Caudate nucleus (tissue), 63 donors: ENCODE measurements at places on chromosomes 5 and 9.

- no peak for DNase-seq
Measured at GRCh38 chr9:132487351-132487791, 77.4 kb downstream of the CFAP77 start.

GRCh38 chr9:91852801-91853347, 97.2 kb downstream of the ROR2 start:
- no peak for DNase-seq

GRCh38 chr5:169971780-169972179, 8.5 kb downstream of the INSYN2B start:
- no peak for DNase-seq

GRCh38 chr5:63456279-63456678, 506.0 kb downstream of the HTR1A start:
- DNase-seq, result no peak

DNA sequence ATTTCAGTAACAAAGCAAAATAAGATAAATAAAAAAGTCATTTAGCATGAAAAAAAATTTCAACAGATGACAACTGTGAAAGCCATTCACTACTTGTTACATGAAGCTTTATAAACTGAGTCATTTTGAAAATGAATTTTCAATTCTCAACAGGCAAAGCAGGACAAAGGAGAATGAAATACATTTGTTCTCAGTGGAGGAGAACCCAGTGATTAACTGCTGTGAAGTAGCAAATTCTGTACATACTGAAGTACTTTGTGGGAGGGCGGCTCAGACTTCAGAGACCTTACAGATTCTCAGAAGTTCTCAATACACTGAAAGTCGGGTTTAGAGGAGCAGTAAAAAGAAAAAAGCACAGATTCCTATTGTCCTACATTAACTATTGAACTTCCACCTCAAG, 21.7 kb downstream of the SKIC3 start:
- DNase-seq, result no peak

GRCh38 chr9:72207278-72207677, 58.0 kb downstream of the GDA start:
- no peak for DNase-seq

DNA sequence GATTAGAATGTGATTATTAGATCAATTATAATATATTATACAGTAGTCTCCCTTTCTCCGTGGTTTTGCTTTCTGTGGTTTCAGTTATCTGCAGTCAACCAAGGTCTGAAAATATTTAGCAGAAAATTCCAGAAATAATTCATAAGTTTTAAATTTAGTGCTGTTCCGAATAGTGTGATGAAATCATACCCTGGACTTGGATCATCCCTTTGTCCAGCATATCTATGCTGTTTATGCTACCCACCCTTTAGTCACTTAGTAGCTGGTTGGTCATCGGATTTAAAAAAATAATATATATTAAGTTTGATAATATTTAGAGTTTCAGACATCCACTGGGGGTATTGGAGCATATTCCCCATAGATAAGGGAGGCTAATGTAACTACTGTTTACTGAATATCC, 19.6 kb downstream of the RMI1 start:
- DNase-seq, result no peak

DNA sequence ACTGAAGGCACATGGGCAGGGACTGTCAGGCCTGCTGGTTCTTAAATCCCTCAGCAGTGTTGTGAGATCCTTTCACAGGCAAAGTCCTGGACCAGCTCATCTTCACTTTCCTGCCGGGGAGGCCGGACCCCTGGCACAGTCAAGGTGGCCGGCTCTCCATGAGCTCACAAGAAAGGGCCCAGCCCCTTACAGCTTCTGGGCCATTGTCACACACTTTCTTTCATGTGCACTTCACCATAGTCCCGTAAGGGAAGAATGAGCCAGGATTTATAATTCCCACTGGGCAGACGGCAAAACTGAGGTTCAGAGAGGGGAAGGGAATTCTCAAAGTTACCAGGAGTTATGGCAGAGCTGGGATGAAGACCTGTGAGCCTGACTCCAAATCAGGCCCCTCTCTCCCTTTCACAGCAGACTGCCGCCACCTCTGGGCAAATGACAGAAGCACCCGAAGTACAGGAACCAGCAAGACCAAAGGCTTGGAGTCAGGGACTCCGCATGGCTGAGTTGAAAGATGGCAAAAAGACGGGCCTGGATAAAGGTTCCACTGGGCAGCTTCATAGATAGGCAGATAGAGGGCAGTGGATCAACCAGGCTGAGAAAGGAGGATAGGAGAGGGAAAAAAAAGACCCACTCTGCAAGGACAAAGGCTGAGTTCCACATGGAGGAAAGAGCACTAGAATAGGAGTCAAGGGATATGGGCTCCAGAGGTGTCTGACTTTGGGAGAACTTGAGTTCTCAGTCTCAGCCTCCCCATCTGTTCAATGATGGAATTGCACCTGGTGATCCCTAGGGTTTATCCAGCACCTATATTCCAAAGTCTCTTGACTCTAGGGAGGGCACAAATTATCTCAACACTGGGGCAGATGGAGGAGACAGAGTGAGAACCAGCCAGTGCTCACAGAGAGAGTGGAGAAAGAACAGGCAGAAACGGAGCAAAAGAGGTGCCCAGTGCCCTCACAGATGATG, 128.7 kb downstream of the PAX5 start:
- DNase-seq, result no peak

- DNase-seq, result no peak
Measured at GRCh38 chr5:93192683-93193082, 388.3 kb downstream of the NR2F1-AS1 start.

DNA sequence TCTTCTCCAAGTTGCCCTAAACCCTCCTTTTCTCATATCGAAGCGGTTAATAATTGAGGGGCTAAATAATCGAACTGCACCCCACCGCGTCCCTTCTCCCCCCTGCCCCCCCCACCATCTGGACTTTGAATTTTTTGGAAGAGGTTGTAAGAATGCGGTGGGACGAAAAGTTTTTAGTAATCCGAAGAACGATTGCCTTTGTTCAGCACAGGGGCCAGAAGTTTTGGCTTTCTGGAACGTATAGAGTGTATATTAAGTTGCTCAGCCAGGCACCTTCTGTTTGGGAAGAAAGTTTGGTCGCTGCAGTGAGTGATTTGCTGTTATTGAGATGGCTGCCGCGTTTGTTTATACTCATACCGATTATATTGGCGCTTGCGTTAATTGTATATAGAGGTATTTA, 518 bp downstream of the ERBIN start:
- no peak for DNase-seq

GRCh38 chr5:592158-592557, 20.0 kb upstream of the CEP72 start:
- no peak for DNase-seq

GRCh38 chr5:133230823-133231578, 179.2 kb downstream of the HSPA4 start:
- no peak for DNase-seq

DNA sequence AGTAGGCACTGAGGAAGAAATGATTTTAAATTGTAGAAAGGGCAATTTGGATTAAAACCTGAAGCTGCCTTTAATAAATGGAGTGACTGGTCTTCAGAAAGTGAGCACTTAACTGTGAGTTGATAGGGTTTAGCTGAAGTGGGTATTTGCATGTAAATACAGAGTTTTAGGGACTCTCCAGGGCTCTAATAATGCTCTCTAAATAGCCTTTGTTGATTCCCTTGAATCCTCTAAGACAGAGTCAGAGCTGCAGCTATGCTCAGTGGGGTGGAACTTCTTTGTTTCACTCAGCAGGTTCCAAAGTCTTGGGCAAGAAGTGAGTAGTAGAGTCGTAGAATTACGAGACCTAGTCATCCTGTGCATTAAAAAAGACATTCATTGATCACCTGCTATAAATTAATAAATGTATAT, 21.4 kb downstream of the GLRA1 start:
- no peak for DNase-seq

- DNase-seq, result no peak
Measured at GRCh38 chr5:34684281-34684979, 28.3 kb downstream of the RAI14 start.

DNA sequence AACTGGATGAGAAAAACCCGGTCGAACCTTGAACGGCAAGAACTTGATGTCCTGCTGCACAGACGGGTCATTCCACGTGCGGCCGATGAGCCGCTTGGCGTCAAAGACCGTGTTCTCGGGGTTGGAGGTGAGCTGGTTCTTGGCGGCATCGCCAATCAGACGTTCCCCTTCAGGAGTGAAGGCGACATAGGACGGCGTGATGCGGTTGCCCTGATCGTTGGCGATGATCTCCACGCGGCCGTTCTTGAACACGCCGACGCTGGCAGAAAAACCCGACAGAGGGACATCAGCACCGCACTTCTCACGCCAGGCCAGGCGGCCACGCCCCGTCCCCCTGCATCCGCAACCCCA, 519 bp downstream of the HSPA5 start:
- no peak for DNase-seq

- DNase-seq, result no peak
Measured at GRCh38 chr9:111161015-111161415, 122.7 kb upstream of the LPAR1 start.

DNA sequence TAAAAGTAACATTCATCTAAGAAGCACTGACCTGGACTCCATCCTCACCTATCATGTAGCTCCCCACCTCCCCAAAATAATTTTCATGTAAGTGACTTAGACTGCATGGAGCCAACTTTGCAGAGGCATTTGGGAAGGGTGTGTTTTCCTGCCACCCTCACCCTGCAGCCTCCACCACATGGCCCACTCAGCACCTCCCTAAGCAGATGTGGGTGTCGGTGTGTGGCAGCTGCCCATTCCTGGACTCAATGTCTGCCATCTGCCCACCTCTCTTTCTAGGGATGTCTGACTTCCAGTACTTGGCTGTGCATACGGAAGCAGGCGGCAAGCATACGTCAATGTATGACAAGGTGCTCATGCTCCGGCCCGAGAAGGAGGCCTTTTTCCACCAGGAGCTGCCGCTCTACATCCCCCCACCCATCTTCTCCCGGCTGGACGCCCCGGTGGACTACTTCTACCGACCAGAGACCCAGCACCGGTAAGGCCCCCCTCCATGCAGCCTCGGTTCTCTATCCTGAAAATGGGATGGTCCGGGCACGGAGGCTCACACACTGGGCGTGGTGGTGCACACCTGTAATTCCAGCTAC, 12.7 kb downstream of the GTF3C5 start:
- DNase-seq, result no peak

DNA sequence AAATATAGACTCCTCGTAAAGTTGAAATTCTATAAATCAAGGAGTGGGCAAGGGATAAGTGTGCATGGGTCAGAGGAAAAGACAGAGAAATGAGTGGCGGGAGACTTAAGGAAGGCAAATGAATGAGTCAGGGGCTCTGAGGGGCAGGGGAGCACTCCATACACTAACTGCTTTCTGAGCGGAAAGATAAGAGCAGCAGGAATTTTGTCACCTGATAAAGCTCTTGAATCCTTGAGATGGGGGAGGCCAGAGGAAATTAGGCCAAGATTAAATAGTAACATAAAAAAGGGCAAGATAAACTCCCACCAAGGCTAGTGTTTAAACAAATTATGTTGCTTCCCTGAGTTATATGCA, 191.0 kb upstream of the S1PR3 start:
- DNase-seq, result no peak

DNA sequence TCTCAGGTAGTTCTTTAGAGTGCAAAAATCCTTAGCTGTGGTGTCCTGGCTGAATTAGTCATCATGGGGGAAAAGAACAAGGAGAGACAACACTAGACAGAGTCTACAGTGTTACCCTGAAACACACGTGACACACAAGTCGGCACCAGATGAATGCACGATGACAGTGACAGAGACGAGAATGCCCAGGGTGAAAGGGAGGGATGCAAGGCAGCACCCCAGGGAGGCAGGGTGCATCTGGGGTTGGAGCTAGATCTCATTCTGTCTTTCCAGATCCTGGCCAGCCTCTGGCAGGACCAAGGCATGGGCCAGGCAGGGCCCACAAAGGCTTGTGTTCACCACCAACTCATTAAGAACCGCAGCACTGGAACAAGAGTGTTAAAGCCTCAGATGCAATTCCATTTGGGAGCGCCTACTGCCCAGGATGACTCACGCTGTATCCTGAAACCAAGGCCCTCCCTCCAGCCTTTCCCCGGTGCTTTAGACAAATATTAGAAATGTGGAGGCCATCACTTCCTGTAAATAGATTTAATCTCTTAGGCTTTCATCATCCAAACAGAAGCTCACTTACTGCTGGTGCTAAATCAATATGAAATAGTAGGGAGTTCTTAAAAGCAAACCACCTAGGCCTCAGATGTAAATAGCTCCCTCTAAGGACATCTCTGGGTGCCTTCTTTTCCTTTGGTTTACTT, 56.1 kb downstream of the IRX2 start:
- no peak for DNase-seq

GRCh38 chr5:3391210-3391609, 204.4 kb upstream of the IRX1 start:
- DNase-seq, result no peak

GRCh38 chr5:116358911-116359418, 215.7 kb downstream of the SEMA6A start:
- no peak for DNase-seq

- DNase-seq, result no peak
Measured at GRCh38 chr5:134503088-134503936, 22.2 kb upstream of the JADE2 start.

DNA sequence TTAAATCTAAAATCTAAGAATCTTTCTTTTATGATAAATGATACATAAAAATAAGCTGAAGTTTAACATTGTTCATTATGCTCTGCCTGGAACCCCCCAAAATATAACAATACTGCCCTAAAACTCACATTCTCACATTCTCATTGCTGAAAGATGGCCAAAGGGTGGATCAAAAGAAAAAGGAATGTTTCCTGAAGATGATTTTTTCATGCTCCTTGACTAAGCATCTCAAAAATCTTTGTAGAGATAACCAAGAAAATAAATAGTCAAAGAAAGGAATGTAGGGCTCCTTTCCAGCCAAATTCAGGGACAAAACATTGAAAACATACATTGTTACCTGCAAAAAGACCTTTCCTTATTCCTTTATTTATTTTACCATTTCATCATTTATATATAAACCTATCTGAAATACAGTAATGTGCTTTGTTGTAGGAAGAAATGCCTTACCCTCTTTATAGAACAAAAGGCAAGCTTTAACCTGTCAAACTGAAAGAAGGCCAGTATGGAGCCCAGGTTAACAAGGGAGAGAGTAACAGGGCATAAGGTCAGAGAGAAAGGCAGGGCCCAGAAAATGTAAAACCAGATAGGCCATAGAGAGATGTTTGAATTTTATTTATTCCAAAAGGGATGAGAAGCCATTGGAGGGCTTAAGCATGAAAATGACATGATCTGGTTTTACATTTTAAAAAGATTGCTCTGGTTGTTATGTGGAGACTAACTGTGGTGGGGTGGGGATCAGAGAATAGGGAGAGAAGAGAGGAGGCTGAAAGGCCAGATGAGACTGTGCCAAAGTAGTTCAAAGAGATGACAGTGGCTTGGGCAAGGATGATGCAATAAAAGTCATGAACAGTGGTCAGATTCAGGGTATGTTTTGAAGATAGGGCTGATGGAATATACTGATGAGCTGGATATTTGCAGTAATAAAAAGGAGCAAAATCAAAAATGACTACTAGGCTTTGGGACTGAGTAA, 37.3 kb upstream of the CDK5RAP2 start:
- DNase-seq, result no peak

- no peak for DNase-seq
Measured at GRCh38 chr5:151023047-151023615, 2.7 kb downstream of the GPX3 start.
